ENCODE measurements at places on chromosomes 4 and X.

DNA sequence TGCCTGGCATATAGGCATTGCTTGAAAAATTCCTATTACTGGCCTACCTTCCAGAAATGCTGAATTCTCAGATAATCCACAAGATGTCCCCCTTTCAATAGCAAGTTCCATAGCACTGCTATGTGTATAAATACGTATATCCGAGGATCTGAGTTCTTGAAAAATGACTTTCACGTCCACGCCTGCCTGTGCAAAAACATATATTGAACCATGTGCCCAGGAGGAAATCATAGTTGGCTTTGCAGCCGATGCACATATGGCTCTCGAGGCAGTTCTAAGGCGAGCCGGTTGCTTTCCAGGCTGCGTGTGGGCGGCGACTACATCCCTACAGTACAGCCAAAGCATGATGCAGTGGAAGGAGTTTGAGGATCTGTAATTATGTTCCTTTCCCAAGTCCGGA, 55.4 kb upstream of the ESX1 start:
- DNase-seq = no peak

- peak; percentile 62 for DNase-seq
Observed at GRCh38 chr4:122577808-122578781, 42.8 kb downstream of the IL21 start.

DNA sequence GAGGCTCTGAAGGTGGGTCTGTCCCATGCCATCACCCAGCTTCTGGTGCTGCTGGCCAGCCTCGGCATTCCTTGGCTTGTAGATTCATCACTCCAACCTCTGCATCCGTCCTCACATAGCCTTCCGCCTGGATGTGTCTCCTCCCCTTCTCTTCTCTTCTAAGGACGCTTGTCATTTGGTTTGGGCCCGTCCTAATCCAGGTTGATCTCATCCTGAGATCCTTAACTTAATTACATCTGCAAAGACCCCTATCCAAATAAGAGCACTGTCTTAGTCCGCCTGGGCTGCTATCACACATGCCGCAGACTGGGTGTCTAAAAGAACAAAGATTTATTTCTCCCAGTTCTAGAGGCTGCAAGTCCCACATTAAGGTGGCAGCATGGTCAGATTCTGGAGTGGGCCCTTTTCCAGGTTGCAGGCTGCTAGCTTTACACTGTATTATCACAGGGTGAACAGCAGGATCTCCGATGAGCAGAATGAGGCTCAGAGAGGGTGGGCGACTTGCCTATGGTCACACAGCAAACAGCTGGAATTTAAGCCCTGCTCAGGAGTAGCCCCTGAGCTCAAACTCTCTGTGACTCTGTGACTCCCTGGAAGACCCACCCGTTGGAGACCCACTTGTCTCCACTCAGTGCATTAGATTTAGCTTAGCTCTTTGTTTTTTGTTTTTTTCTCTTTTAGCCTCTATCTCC, 113.1 kb downstream of the STK32B start:
- no peak for DNase-seq

GRCh38 chrX:27555514-27555913, 34.6 kb upstream of the DCAF8L2 start:
- no peak for DNase-seq

GRCh38 chr4:118004088-118004487, 30.2 kb upstream of the NDST3 start:
- DNase-seq = no peak

DNA sequence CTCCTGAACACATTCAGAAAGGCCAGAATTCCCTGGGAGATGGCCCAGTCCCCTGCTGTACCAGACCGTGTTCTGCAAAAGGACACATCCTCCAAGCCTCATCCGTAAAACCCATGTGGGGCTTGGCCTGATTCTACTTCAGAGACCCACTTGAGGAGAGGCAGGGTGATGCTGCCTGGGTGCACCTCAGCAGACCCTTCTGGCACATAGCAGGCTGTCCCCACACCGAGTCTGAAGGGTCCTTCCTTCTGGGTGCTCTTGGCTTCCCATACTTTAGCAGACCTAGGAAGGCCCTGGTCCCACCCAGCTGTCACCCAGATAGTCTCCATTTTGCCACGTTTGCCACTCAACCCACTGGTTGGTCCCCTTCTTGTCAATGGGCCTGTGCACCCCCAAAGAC, 270.1 kb upstream of the AGTR2 start:
- DNase-seq = no peak

- DNase-seq = no peak
Observed at GRCh38 chrX:134388161-134389109, 71.5 kb upstream of the HPRT1 start.

- no peak for DNase-seq
Observed at GRCh38 chrX:84724576-84724975, 222.3 kb upstream of the HDX start.

GRCh38 chr4:83561381-83561780, 25.5 kb downstream of the GPAT3 start:
- no peak for DNase-seq
